Fibroblast of the aortic adventitia (primary cell): ENCODE measurements at places on chromosomes 1 and 21. TPM values are rescaled to one million over a fixed set of nuclear protein-coding genes. Genes with fewer than 3 reads are reported as not detected.

Gene SPRR1B
- total RNA-seq: not detected in 2 replicates

Gene TDRD5
- total RNA-seq: not detected in 2 replicates

Gene RCAN3
- total RNA-seq: 5.1 and 17.7 TPM in 2 replicates

Gene KDF1
- total RNA-seq: not detected in 2 replicates

Gene THEM5
- not detected in 2 replicates for total RNA-seq

Gene AMY1B
- total RNA-seq: not detected in 2 replicates

Gene MAP1LC3C
- 0.09 TPM in 1 of 2 replicates, not detected in the other for total RNA-seq

Gene TMEM200B
- total RNA-seq: 9.5 and 24.9 TPM in 2 replicates

Gene FCRL2
- total RNA-seq: not detected in 2 replicates

Gene UMODL1
- not detected in 2 replicates for total RNA-seq

Gene DDR2
- total RNA-seq: 356 and 379 TPM in 2 replicates

Gene OLIG2
- not detected in 2 replicates for total RNA-seq

Gene ZFP69B
- 6.1 and 8.5 TPM in 2 replicates for total RNA-seq

Gene MRAP
- total RNA-seq: not detected in 2 replicates

Gene DENND2C
- total RNA-seq: 4.8 and 5.3 TPM in 2 replicates

Gene RHD
- total RNA-seq: not detected in 2 replicates

Gene CYP4A11
- total RNA-seq: not detected in 2 replicates

Gene AKR7A2
- 38.1 and 68.4 TPM in 2 replicates for total RNA-seq

Gene S100A10
- total RNA-seq: 271 and 340 TPM in 2 replicates

Gene CHIA
- not detected in 2 replicates for total RNA-seq

Gene POU3F1
- total RNA-seq: not detected in 2 replicates

Gene TEKT2
- 0.18 and 2.1 TPM in 2 replicates for total RNA-seq

Gene GBP1
- 16.7 and 49.2 TPM in 2 replicates for total RNA-seq
